EH (cell line): ENCODE measurements at places on chromosomes 6 and 20.

DNA sequence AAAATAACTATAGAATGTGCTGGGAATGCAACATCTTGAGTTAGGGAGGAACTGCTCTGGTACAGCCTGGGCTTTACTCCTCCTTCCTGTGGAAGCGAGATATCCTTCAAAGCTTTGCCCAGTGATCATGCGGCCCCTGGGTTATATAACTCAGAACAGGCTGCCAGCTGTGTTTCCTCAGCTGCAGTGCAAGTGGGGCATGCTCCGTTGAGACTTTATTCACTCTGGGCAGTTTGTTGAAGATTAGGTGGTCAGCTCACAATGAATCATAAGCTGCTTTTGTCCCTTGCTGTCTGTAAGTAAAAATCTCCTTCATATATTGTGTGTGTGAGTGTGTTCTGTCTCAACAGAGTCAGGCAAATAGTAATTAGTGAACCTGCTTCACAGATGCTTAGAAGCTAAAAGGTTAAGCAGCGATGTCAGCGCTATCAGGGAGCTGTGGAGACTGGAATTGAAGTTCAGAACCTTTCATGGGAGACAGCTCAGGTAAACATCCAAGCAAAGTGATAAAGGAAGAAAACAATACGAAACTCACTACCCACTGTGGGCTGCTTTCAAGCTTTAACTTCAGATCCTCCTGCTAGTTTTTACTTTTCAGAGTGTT is 688.4 kb downstream of the HTR1B start:
- no peak for DNase-seq

DNA sequence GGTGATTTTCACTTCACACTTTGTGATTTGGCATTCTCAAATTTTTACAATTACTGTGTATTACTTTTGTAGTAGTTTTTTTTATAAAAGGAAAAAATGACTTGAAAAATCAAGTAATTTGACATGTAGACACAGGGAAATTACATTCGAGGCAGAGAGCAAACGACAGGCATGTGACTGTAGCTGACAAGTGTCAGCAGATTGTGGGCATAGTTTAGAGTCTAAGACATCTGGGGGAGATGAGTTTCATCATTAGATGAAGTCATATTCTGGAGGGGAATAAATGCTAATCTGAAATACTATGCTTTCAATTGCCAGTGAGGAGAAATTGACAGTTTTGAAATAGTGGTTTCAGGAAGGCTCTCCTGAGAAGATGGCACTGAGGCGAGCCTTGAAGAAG is 126.0 kb downstream of the MTHFD1L start:
- no peak for DNase-seq

DNA sequence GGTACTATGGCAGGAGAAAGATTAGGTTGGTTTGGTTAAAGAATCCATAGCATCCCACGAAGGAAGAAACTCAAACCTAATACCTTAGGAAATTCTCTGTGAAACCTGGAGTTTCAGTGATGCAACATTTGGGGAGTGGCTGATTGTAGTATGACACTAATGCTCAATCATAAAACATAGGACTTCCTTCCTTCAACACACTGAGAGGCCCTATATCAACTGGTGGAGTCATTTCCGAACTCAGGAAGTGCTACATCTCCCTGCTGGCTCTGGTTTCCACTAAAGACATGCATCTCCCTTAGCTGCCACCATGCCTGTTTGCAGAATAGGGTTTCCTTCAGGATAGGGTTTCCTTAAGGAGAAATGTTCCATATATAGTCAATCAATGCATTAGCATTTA is 5.2 kb upstream of the MANEA start:
- no peak for DNase-seq

GRCh38 chr6:75386050-75386770 is 101.6 kb upstream of the TMEM30A start:
- DNase-seq = peak; percentile 47

GRCh38 chr20:47956268-47956995 is 171.2 kb upstream of the SULF2 start:
- DNase-seq = no peak
